ENCODE measurements at places on chromosomes 12 and 14. TPM values are rescaled to one million over a fixed set of nuclear protein-coding genes. Genes with fewer than 3 reads are reported as not detected.

The LLPH gene
- polyA plus RNA-seq = 25.7 TPM

The KRT2 gene
- not detected for polyA plus RNA-seq

The FOXN4 gene
- not detected for polyA plus RNA-seq

The LRP1 gene
- polyA plus RNA-seq = 141 TPM

The KLRD1 gene
- polyA plus RNA-seq = 1.2 TPM

The ADCY4 gene
- 28.7 TPM for polyA plus RNA-seq

The TAS2R20 gene
- polyA plus RNA-seq = 0.22 TPM

The ADAM20 gene
- not detected for polyA plus RNA-seq

DNA sequence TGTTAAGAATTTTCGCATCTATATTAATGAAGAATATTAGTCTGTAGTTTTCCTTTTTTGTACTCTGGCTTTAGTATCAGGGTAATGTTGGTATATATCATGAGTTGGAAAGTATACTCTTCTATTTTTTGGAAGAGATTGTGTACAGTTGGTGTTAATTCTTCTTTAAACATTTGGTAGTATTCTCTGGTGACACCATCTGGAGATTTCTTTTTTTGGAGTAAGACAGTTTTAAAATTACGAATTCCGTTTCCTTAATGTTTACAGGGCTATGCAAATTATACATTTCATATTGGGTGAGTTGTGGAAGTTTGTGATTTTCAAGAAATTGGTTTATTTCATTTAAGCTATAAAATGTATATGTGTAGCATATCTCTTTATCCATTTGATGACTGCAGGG lies 183.8 kb upstream of the NOS1 start:
- no peak for DNase-seq

- DNase-seq = no peak
Measured at GRCh38 chr12:99957866-99958466, 26.8 kb downstream of the ANKS1B start.

DNA sequence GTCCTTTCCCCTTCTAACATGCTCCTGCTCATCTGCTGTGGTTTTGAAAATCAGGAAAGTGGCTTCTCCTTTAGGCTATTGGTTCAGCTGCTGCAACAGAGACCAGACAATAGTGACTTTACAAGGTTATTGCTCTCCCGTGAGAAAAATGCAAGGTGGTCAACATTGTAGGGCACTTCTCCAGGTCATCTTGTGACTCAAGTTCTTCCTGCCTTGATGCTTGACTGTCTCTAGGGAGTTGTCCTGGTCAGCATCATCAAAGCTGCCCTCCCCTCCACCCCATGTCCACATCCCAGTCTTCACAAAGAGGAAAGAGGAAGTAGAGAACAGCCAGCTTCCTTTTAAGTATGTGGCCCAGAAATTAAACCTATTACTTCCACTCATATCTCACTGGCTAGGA lies 3.9 kb upstream of the TMEM63C start:
- no peak for DNase-seq

GRCh38 chr14:23385642-23386265 lies 8.9 kb downstream of the CMTM5 start:
- DNase-seq = no peak

GRCh38 chr12:32211900-32212156 lies 105.2 kb downstream of the BICD1 start:
- no peak for DNase-seq

DNA sequence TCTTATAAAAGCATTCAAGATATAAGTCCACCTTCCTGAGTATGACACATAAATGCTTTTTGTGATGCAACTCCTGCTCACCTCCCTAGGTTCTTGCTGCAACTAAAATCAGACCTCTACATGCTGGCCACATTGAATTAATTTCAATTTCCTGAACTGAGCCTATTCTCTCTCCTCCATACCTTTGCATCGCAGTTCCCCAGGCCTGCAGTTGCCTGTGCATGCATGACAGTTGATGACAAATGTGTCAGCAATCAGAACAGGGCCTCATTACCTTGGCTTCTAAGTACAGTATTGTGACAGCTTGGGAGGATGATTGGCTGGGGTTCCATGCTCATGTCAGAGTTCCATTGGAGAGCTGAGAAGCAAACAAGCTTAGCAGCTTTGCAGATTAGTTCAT lies 3.9 kb upstream of the TM7SF3 start:
- no peak for DNase-seq

DNA sequence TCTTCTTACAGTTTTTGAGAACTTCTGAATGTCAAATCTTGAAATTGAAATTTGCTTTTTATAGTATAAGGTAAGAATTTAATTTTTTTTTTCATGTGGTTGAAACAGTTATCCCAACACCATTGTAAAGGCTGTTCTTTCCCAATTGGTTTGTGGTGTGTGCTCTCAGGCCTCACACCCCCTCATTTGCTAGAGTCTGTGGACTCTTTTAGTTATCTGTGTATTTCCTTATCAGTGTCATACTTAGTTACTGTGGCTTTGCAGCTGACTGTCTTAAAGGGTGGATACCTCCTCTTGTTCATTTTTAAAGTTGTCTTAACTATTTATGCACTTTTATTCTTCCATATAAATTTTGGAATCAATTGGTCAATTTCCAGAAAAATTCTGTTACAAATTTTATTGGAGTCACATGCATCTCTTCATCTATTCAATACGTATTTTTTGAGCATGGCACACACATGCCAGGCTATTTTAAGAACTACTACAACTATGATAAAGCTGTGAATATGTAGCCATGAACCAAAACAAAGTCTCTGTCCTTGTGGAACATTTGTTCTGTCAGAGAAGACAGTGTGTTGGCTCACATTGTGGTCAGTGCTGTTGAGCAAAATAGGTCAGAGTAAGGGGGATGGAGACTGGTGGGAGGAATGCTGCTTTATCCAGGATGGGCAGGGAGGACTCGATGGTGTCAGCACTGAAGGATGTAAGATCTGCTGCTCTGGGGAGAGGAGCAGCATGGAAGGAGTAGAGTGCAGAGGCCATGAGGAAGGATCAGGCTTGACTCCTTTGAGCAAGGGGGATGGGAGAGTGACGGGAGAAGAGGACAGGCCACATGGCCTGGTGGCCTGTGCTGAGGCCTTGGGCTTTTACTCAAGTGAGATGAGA lies 24.1 kb downstream of the FGF23 start:
- DNase-seq = no peak

DNA sequence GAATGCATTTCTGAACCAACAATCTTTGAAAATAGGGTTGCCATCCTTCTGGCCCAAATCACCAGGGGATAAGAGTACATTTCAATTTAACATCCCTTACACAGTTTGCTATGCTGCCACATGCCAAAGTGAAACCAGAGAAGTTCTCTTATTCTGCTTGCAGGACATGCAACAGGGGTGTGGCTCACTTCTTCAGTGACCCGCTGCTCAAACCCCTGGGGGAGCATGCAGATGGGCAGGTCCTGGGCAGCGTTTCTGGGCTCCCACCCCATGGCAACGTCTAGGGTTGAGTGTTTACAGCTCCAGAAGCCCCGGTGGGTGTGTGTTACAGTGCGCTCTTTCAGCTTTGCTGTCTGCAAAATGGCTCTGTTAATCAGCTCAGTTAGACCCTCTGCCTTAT lies 1306.3 kb upstream of the TMEM132C start:
- no peak for DNase-seq

DNA sequence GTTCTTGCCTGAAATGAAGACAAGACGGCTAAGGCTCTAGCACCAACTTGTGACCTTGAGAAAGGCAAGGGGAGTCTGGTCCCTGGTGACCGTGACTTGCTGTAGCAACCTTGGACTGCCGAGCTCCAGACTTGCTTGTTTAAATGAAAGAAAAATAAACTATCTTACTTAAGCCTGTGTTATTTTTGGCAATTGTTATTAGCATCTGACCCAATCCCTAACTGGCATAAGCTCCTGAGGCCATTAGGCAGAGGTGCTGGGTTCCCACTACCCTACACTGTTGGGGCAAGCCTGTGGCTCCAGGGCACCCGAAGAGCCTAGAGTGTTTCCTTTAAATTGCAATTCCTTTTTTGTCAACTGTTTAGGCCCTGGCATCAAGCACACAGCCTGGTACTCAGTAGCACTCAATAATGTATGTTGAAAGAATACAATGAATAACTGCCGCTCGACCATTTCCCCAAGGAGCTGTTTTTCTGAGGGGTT lies 106.9 kb upstream of the HIF1A start:
- no peak for DNase-seq

GRCh38 chr14:40269436-40269835 lies 837.2 kb upstream of the FBXO33 start:
- DNase-seq = no peak

DNA sequence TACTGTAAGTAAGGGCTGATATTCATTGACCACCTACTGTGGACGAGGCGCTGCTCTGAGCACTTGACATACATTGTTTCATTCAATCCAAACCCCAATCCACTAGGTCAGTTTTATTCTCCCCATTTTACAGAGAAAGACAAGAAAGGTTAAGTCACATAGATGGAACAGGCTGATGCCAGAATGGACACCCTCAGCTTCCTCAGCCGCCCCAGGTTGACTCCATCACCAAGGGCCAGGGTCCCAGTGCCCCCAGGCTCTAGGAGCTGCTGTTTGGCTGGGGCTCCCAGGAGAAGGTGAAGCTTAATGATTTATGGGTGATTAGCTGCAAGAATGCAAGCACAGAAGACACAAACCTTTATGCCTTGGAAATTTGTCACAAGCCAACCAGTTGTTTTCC lies 671 bp upstream of the AQP2 start:
- no peak for DNase-seq

- no peak for DNase-seq
Measured at GRCh38 chr12:50572760-50573159, 68.0 kb downstream of the DIP2B start.

- no peak for DNase-seq
Measured at GRCh38 chr12:10319388-10319787, 11.7 kb downstream of the KLRD1 start.

DNA sequence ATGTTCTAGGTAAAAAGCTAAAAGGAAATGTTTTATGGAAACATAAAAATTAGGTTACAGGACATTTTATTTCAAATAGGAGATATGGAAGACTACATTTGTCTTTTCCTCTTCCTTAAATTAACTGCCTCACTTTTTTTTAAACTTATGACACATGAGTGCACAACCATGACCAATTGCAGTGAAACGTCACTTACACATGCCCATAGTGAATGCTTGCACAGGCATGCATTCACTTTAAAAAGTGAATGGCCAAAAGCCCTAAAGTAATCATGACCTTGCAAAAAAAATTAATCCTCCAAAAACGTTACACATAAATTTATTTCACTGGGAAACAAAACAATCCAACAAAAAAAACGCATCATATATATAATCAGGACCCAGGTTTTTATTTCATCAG lies 343.2 kb upstream of the TMTC1 start:
- DNase-seq = no peak

- DNase-seq = no peak
Measured at GRCh38 chr12:51950682-51951198, 759 bp upstream of the ACVR1B start.

- no peak for DNase-seq
Measured at GRCh38 chr12:105041186-105041585, 43.1 kb downstream of the ALDH1L2 start.

GRCh38 chr12:71626768-71627167 lies 36.9 kb downstream of the ZFC3H1 start:
- no peak for DNase-seq

GRCh38 chr12:79911889-79912656 lies 22.8 kb downstream of the PPP1R12A start:
- DNase-seq = no peak

GRCh38 chr12:131279281-131279921 lies 325.7 kb downstream of the ADGRD1 start:
- DNase-seq = no peak

GRCh38 chr12:65622056-65622455 lies 202.2 kb upstream of the HMGA2 start:
- DNase-seq = no peak

DNA sequence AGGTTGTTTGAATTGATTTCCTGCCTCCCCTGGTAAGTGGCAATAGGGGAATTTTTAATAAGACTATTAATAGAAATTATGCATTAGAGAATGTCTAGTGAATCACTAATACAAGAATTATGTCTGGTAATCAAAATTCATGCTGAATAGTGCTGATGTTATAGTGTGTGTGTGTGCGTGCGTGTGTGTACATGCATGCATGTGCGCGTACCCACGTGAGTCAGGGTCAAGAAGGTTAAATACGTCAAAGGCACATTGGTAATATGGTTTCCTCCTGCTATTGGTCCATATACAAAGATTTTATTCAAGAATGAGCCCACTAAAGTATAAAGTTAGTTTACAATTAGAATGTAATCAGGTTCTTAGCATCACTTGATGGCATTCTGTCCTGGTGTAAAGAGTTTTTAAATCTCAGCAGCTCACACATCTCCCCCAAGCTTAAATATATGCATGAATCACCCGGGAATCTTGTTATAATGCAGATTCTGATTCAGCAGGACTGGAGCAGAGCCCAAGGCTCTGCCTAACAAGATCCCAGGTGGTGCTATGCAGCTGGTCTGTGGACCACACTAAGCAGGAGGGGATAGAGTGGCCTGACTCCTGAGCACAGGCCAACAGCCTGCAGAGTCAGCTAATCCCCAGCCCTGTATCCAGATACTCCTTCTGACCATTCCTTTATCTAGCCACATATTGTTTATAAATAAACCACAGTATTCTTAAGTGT lies 43.9 kb downstream of the TTC9 start:
- no peak for DNase-seq

DNA sequence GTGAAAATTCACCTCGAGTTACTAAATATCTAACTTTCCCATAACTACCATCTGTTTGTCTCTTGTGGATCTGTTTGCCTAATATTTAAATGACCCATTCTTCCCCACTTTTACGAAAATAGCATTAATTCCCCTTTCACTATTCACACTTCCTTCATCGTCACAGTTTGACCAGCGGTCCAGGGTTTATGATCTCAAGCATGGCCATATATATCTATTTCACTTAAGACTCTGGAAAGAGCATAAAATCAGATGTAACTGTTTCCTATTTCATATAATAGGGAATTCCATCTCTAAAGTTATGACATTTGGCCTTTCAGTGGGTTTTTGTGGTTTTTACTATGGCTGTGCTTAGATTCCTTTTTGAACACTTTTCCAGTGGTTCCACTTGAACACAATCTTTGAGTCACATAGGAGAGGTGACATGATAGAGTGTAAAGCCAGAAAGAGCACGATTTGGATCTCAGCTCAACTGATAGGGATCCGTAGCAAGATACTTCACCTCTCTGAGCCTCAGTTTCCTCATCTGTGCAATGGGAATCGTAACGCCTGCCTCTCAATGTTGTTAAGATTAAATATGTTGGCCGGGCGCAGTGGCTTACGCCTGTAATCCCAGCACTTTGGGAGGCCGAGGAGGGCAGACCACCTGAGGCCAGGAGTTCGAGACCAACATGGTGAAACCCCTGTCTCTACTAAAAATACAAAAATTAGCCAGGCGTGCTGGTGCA lies 754 bp upstream of the BCL2L14 start:
- no peak for DNase-seq

Measured in urinary bladder (tissue), 4 donors.